ENCODE measurements at places on chromosomes 12 and 14.

GRCh38 chr12:127162902-127163301 is 1104.1 kb upstream of the TMEM132C start:
- no peak for DNase-seq

- no peak for DNase-seq
Observed at GRCh38 chr12:51589060-51589459, 2.0 kb upstream of the SCN8A start.

- peak; percentile 21 for DNase-seq
Observed at GRCh38 chr12:106301611-106302321, 767 bp upstream of the TCP11L2 start.

- DNase-seq, result no peak
Observed at GRCh38 chr14:94568186-94568585, 6.9 kb downstream of the SERPINA4 start.

- no peak for DNase-seq
Observed at GRCh38 chr12:129790331-129790730, 113.5 kb downstream of the TMEM132D start.

GRCh38 chr12:109482894-109483293 is 5.5 kb downstream of the UBE3B start:
- no peak for DNase-seq

- DNase-seq, result no peak
Observed at GRCh38 chr12:68557011-68557730, 53.5 kb upstream of the RAP1B start.
